Central memory CD8-positive, alpha-beta T cell (primary cell): ENCODE measurements at places on chromosomes 2 and 18.

DNA sequence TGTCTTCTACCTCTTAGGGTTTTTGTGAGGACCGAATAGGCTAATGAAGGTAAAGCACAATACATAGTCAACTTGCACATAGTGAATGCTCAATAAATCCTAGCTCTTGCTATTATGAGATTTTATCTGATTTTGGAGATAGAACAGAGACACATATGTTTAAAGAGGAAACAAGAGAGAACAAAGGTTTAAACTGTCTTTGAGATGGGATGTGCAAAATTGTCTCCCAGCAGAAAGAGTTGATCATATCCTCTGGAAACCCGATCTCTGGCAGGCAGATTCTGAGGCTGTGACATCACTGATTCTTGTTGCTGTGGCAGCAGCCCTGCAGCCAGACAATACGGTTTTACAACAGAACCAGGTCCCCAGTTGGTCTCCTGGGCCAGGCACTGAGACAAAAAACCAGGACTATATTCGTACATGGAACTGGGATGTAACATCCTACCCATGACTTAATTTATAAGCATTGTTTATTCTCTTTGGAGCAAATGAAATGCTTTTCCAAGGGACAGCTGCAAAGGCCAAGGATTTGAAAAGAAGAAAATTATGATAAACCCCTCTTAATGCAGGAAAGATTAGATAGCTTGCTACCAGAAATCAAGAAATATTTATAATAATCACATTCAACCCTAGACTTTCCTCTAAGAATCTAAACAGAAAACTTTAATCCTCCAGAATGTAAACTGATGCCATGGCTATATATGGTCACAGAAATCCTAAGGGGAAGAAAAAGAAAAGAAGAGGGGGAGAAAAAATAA is 80.2 kb downstream of the SLC8A1 start:
- H3K4me1 ChIP-seq, result no peaks in the 10 kb centered on the region
- H3K27ac ChIP-seq, result no peak overlapping the region
- no peak for DNase-seq
- no peaks in the 10 kb centered on the region for H3K27me3 ChIP-seq
- no peaks in the 10 kb centered on the region for H3K36me3 ChIP-seq
- no peak overlapping the region for H3K4me3 ChIP-seq

- no peak overlapping the region for H3K27ac ChIP-seq
- no peaks in the 10 kb centered on the region for H3K4me1 ChIP-seq
- H3K4me3 ChIP-seq, result no peak overlapping the region
Measured at GRCh38 chr2:4420032-4420431, 716.7 kb downstream of the DCDC2C start.

DNA sequence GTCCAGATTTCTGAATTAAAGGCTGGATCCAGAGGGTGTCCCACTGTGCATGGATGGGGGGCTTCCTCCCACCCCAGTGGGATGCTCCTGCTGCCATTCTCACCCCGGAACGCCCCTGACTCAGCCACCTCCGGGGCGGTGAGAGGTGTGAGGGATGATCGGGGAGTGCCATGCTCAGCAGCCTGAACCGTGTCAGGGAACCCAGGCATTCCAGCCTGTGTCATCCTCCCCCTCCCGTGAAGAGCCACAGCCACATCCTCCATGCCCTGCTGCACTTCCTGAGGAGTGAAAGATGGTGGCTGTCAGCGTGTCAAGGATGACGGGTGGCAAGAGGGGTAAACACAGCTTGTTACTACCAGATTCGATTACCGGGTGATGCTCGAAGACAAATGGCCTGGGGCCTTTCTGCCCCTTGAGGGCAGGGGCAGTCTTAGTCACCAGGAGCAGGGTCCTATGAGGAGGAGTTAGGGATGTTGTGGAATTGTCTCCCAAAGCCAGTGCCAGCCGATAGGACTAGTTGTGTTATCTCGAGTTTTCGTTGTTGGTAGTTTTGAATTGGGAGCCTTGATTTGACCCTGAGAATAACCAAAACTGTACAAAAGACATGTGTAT is 80.8 kb downstream of the TCF7L1 start:
- no peak overlapping the region for H3K4me3 ChIP-seq
- peaks cover 7% of the 10 kb centered on the region for H3K4me1 ChIP-seq
- peaks cover 84% of the 10 kb centered on the region for H3K27me3 ChIP-seq
- H3K36me3 ChIP-seq, result no peaks in the 10 kb centered on the region
- no peak for DNase-seq

GRCh38 chr2:16319551-16320121 is 346.0 kb downstream of the CYRIA start:
- no peaks in the 10 kb centered on the region for H3K4me1 ChIP-seq
- H3K27ac ChIP-seq, result no peak overlapping the region
- no peaks in the 10 kb centered on the region for H3K27me3 ChIP-seq
- no peaks in the 10 kb centered on the region for H3K36me3 ChIP-seq

DNA sequence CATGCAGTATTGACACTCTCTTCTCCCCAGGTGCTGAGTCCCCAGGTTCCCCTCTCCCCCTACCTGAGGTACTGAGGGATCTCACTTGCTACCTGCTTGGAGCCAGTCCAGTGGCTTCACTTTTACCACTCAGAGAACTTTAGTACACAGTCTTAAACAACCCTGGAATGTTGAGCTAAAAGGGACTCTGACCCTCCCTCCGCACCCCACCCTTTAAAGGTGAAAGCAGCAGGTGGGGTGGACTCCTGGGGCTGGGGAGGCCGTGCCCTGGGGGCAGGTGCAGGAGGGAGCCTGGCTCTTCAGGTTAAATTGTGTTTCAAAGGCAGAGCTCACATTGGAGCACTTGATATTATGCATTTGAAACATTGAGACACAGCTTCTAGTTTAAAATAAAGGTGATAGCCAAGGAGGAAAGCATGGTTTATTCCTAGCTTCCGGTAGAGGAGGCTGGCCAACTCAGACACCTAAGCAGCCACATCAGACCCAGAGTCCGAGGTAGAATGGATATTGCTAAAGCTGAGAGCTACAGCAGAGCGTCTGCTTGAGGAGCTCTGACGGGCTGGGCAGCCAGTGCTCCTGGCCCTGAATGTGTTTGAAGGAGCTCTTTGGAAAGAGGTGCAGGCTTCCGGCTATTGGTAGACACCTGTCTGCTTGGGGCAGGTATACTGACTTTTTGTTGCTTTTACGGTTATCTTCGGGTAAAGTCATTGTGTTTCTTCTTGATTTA is 196.4 kb downstream of the AGAP1 start:
- peaks cover 2% of the 10 kb centered on the region for H3K36me3 ChIP-seq
- no peak overlapping the region for H3K4me3 ChIP-seq
- peaks cover 38% of the 10 kb centered on the region for H3K4me1 ChIP-seq
- no peak for DNase-seq
- H3K27me3 ChIP-seq, result no peaks in the 10 kb centered on the region

DNA sequence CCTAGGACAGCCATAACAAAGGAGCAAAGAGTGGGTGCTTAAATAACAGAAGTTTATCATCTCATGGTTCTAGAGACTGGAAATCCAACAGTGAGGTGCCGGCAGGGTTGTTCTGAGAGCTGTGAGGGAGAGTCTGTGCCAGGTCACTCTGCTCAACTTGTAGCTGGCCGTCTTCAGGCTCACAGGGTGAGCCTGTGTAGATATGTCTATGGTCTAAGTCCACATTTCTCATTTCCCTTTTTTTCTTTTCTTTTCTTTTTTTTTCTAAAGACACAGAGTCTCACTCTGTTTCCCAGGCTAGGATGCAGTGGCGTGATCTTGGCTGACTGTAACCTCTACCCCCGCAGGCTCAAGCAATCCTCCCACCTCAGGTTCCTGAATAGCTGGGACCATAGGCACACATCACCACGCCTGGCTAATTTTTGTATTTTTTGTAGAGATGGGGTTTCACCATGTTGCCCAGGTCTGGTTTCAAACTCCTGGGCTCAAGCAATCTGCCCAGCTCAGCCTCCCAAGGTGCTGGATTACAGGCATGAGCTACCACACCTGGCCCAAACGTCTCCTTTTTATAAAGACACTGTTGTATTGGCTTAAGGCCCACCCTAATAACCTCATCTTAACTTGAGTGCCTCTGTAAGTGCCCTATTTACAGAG is 142.2 kb downstream of the SP3 start:
- no peak overlapping the region for H3K27ac ChIP-seq
- DNase-seq, result no peak
- H3K4me3 ChIP-seq, result no peak overlapping the region
- H3K36me3 ChIP-seq, result no peaks in the 10 kb centered on the region
- no peaks in the 10 kb centered on the region for H3K4me1 ChIP-seq

GRCh38 chr2:23230885-23231284 is 154.1 kb upstream of the KLHL29 start:
- no peaks in the 10 kb centered on the region for H3K4me1 ChIP-seq
- H3K27me3 ChIP-seq, result no peaks in the 10 kb centered on the region
- DNase-seq, result no peak
- no peaks in the 10 kb centered on the region for H3K36me3 ChIP-seq
- no peak overlapping the region for H3K27ac ChIP-seq
- no peak overlapping the region for H3K4me3 ChIP-seq

GRCh38 chr18:51426996-51427395 is 229.5 kb upstream of the MEX3C start:
- H3K4me1 ChIP-seq, result peaks cover 13% of the 10 kb centered on the region
- H3K27ac ChIP-seq, result no peak overlapping the region
- H3K4me3 ChIP-seq, result no peak overlapping the region
- H3K36me3 ChIP-seq, result no peaks in the 10 kb centered on the region
- DNase-seq, result no peak
- peaks cover 23% of the 10 kb centered on the region for H3K27me3 ChIP-seq

DNA sequence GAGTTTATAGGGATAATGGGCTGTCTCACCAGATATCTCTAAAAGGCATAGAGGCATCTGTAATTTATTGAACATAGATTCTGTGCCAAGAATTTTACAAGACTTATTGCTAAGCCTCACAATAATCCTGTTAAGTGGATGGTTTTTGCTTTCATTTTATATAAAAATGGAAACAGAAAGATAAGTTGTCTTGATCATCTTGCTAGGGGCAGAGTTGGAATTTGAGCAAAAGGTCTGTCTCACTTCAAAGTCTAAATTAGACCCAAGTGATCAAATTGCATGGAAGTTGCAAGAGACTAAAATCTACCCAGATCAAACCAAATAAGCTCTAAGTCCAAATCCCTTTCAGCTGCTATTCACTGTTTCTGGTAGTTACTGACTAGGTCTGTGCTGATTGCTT is 95.3 kb upstream of the SOX11 start:
- no peak overlapping the region for H3K4me3 ChIP-seq
- H3K36me3 ChIP-seq, result no peaks in the 10 kb centered on the region
- no peaks in the 10 kb centered on the region for H3K27me3 ChIP-seq
- no peak for DNase-seq
